A549 treated with ZK216348 at 1 μM for 4 hours (cell line): ENCODE measurements at places on chromosomes 2 and 18. TPM values are rescaled to one million over a fixed set of nuclear protein-coding genes. Genes with fewer than 3 reads are reported as not detected.

The UPP2 gene
- total RNA-seq, result not detected in 5 replicates

The CPLX4 gene
- not detected in 5 replicates for total RNA-seq

The SLC40A1 gene
- total RNA-seq, result 1.9 to 2.9 TPM (median 2.7 TPM) in 5 replicates

The ZSWIM2 gene
- total RNA-seq, result not detected in 5 replicates

The DUSP2 gene
- 0.22 to 0.56 TPM (median 0.54 TPM) in 4 of 5 replicates, not detected in the other for total RNA-seq

The NR4A2 gene
- 1.4 to 3.8 TPM (median 2.1 TPM) in 5 replicates for total RNA-seq

The FOXD4L1 gene
- total RNA-seq, result 0.25 to 0.50 TPM (median 0.28 TPM) in 5 replicates

The TCF23 gene
- total RNA-seq, result not detected in 5 replicates

The RRM2 gene
- 178 to 242 TPM (median 221 TPM) in 5 replicates for total RNA-seq

The RGPD3 gene
- total RNA-seq, result 0.11 to 0.20 TPM (median 0.14 TPM) in 5 replicates

The RND3 gene
- 48.7 to 72.5 TPM (median 58.7 TPM) in 5 replicates for total RNA-seq

The IL18RAP gene
- total RNA-seq, result not detected in 5 replicates

The MALL gene
- 131 to 207 TPM (median 152 TPM) in 5 replicates for total RNA-seq

The NOSTRIN gene
- 1.4 to 3.3 TPM (median 1.8 TPM) in 5 replicates for total RNA-seq

The DNAJC5G gene
- not detected in 5 replicates for total RNA-seq

The ALLC gene
- not detected in 5 replicates for total RNA-seq

The CTLA4 gene
- not detected in 5 replicates for total RNA-seq

The BOK gene
- 20.2 to 39.7 TPM (median 33.8 TPM) in 5 replicates for total RNA-seq

The SRD5A2 gene
- 0.04 to 0.06 TPM (median 0.06 TPM) in 3 of 5 replicates, not detected in the others for total RNA-seq

The DQX1 gene
- total RNA-seq, result 0.09 to 0.49 TPM (median 0.20 TPM) in 3 of 5 replicates, not detected in the others

The IL37 gene
- not detected in 5 replicates for total RNA-seq

The SMIM21 gene
- total RNA-seq, result not detected in 5 replicates

The FBXO11 gene
- total RNA-seq, result 31.9 to 53.8 TPM (median 38.5 TPM) in 5 replicates

The SKOR2 gene
- total RNA-seq, result not detected in 5 replicates

The NT5DC4 gene
- not detected in 5 replicates for total RNA-seq

The CNDP1 gene
- total RNA-seq, result not detected in 5 replicates

The CLIP4 gene
- total RNA-seq, result 19.8 to 29.6 TPM (median 23.6 TPM) in 5 replicates

The CHRNG gene
- not detected in 5 replicates for total RNA-seq

The NYAP2 gene
- total RNA-seq, result 0.02 TPM in 1 of 5 replicates, not detected in the others

The RTP5 gene
- not detected in 5 replicates for total RNA-seq

The EVX2 gene
- total RNA-seq, result not detected in 5 replicates

The DNAH7 gene
- total RNA-seq, result 0.59 to 1.4 TPM (median 1.2 TPM) in 5 replicates

The SPC25 gene
- 15.2 to 25.5 TPM (median 20.1 TPM) in 5 replicates for total RNA-seq
